ENCODE measurements at places on chromosomes 6 and 20.
A peak's percentile ranks its signal among the peaks of the same experiment; 100 is the strongest.

DNA sequence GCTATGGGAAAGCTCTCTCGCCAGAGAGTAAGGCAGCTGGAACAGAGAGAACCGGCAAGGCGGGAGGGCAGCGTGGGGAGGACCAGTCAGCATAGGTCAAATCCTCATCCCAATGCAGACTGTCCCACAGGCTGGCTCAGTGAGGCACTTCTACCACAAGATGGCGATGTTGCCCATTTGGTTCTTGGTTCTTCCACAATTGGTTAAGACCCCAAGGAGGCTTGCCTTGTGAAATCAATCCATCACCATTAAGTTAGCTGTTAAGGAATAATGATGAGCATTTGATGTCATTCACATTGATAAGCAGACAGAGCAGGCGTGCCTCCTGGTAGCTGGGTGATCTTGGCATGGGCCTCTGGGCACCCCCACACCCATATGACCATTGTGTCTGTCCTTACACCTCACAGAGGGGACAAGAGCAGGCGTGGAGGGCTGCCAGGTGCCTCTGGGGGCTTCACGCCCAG, 2.4 kb downstream of the CSTL1 start:
- peak; percentile 29 for DNase-seq

- DNase-seq = no peak
Measured at GRCh38 chr6:3226042-3226441, 1.4 kb downstream of the TUBB2B start.

GRCh38 chr6:79040083-79040482, 38.0 kb downstream of the PHIP start:
- no peak for DNase-seq

GRCh38 chr6:139569566-139569965, 195.1 kb upstream of the CITED2 start:
- no peak for DNase-seq

Data from activated CD4-positive, alpha-beta T cell treated with anti-CD3 and anti-CD28 coated beads, Interleukin-2, amount 50 U/mL, for 24 hours (primary cell).